Activated CD8-positive, alpha-beta memory T cell treated with anti-CD3 and anti-CD28 coated beads for 1 hour (primary cell): ENCODE measurements at places on chromosomes 2 and 18.

DNA sequence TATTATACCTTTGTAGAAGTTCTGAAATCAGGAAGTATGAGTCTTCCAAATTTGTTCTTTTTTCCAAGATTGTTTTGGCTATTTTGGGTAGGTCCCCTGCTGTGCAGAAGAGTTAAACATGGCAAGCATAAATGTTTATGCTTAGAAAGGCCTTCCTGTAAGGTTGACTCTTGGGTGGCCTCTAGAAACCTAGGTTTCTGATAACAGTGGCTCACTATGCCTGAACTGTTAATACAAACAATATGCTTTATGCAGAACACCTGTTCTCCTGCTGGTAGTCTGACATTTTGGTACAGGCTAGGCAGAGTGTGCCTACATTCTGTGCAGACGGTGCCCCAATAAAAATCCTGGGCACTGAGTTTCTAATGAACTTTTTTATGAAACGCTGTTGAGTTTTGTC, 10.1 kb downstream of the PTPN18 start:
- no peak for DNase-seq

GRCh38 chr2:240595381-240596079, 9.0 kb downstream of the CAPN10 start:
- DNase-seq = no peak

DNA sequence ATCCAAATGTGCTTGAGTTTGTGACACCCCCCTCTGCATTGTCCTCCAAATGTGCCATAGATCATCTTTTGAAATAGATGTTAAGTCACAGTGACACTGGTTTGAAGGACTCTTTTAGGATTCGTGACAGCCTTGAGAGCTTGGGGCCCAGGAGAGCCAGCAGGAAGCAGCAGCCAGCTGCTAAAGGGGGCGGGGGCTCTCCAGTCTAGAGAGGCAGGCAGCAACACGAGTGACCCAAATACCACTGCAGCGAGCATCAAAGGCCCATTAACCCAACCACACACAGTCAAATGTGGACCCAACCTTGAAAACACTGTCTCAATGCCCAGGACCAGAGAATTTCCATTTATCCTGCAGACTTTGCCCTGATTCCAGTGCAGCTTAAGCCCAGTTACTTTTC, 75.6 kb downstream of the ZBTB7C start:
- no peak for DNase-seq

- DNase-seq = no peak
Measured at GRCh38 chr18:5986257-5986931, 91.1 kb upstream of the TMEM200C start.

GRCh38 chr18:37438417-37439180, 127.0 kb downstream of the CELF4 start:
- no peak for DNase-seq

- DNase-seq = no peak
Measured at GRCh38 chr2:40043191-40043590, 264.1 kb upstream of the THUMPD2 start.

- no peak for DNase-seq
Measured at GRCh38 chr2:206555721-206556120, 86.6 kb upstream of the FAM237A start.

GRCh38 chr18:6865251-6865650, 135.7 kb downstream of the ARHGAP28 start:
- no peak for DNase-seq

DNA sequence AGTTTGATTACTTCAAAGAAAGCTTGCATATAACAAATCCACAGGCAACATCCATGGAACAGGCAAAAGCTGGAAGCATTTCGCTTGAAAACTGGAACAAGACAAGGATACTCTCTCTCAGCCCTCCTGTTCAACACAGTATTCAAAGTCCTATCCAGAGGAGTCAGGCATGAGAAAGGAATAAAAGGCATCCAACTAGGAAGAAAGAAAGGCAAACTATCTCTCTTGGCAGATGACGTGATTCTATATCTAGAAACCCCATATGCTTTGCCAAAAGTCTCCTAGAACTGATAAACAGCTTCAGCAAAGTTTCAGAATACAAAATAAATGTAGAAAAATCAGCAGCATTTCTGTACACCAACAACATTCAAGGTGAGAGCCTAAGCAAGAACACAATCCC, 34.1 kb upstream of the MC4R start:
- no peak for DNase-seq

GRCh38 chr2:45207101-45207500, 197.8 kb upstream of the SIX2 start:
- DNase-seq = no peak

GRCh38 chr2:18597618-18598017, 8.2 kb upstream of the NT5C1B start:
- no peak for DNase-seq

- no peak for DNase-seq
Measured at GRCh38 chr2:15719566-15720313, 128.1 kb downstream of the DDX1 start.

DNA sequence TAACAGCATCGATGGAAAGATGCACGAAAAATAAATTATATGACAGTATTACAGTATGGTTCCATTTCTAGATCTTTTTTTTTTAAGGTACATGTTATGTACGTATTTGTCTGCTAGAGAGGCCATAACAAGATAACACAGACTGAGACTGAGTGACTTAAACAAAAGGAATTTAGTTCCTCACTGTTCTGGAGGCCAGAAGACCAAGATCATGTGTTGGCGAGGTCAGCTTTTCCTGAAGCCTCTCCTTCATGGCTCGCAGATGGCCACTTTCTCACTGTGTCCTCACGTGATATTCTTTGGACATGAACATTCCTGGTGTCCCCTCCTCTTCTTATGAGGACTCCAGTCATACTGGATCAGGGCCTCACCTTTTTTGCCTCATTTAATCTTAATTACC, 177.4 kb downstream of the CAPN13 start:
- DNase-seq = no peak

- no peak for DNase-seq
Measured at GRCh38 chr2:9423922-9424272, 443 bp downstream of the CPSF3 start.

- no peak for DNase-seq
Measured at GRCh38 chr2:234420408-234420807, 76.5 kb downstream of the ARL4C start.

- no peak for DNase-seq
Measured at GRCh38 chr2:36657703-36658102, 38.8 kb upstream of the VIT start.

- DNase-seq = no peak
Measured at GRCh38 chr2:170739048-170739447, 23.9 kb downstream of the SP5 start.

GRCh38 chr2:137435162-137435561, 529.1 kb upstream of the HNMT start:
- DNase-seq = no peak

DNA sequence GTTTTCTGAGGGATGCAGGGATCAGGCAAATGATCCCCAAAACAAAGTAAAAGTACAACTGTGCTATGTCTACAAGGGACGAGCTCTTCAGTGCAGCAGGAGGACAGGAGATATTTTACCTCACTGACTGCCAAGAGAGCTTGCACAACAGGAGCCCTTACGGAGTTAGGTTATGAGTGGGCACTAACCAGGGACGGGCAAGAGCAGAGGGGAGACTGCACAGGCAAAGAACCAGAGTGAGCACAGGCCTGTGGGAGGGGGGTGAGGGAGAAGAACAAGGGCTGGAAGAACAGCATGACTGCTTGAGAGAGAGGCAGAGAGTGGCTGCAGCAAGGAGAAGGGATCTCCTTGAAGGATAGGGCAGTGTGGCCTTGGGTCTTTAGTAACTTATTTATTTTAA, 101.1 kb upstream of the PID1 start:
- DNase-seq = no peak

GRCh38 chr2:57602733-57603132, 443.9 kb upstream of the VRK2 start:
- DNase-seq = no peak
